ENCODE measurements at places on chromosomes 6 and 20.

GRCh38 chr20:7990385-7990784 is 29.2 kb downstream of the TMX4 start:
- no peak for DNase-seq

- DNase-seq, result no peak
Observed at GRCh38 chr20:20143646-20144045, 91.3 kb downstream of the CFAP61 start.

- no peak for DNase-seq
Observed at GRCh38 chr20:14284443-14284842, 53.0 kb downstream of the FLRT3 start.

DNA sequence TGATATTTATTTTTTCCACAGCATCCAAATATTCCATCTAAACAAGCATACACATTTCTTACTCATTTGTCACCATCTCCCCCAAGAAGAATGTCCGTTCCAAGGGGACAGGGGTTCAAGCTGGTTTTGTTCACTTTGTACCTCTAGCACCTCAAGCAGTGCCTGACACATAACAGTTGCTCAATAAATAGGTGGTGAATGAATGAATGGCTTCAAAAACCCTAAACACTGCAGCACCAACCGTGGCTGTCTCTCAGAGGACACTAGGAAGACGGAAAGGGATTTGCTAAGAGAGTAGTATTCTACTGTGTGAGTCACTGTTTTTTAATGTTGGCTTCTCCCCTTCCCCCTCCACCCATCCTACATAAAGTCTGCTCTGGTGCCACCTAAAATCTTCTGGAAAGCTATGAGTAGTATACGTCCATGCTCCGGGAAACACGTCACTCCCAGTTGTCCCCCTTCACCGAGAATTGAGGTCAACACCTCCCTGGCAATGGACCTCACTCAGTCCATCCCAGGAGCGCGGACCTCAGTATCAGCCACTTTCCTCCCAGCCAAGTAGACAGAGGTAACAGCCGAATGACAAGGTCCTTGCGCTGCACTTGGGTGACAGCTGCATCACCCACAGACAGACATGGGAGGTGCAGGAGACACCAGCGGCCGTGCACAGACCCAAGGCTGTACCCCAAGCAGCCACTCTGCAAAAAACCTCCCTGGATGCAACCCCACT is 107.4 kb downstream of the PREX1 start:
- DNase-seq, result no peak

GRCh38 chr6:69647726-69648125 is 149.1 kb downstream of the LMBRD1 start:
- DNase-seq, result no peak

DNA sequence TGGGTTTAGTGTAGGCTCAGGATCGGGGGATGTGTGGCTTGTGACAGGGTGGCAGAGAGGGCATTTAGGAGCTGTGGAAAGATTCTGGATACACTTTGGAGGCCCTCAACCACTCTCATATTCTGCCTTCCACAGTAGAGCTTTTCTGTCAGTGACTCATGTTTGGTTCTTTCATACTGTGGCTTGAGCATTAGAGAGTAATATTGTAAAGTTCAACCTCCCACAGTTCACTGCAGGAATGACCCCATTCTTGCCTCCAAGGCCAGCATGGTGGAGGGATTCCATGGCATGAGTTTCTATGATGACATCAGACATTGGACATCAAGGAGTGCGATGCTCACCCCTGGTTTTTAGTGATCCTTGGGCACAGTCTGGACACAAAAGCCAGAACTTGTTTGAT is 50.9 kb downstream of the DTD1 start:
- no peak for DNase-seq

DNA sequence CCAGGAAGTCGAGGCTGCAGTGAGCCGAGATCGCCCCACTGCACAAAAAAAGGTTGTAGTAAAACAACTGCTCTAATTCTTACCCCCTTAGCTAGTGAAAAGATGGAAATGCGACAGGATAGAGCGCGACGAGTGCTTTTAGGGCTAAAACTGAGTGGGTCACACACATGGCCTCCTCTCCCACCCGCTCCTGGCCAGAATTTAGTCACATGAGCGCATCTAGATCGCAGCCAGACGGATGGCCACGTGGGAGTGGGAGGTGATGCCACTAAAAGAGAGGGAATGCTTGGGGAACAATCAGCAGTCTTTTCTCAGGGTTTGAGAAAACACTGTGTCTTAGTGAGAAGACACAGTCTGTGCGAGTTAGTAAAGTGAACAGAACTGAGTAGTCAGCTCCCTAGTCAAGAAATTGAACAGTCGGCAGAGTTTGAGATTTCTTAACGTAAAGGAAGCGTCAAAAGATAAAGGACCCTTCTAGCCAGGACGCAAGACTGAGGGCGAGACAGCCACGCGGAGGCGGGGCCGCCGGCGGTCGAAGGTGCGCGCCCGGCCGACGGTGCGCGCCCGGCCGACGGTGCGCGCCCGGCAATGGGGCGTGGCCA is 664 bp upstream of the ACTR5 start:
- no peak for DNase-seq

- DNase-seq, result no peak
Observed at GRCh38 chr6:122438975-122439374, 32.6 kb downstream of the SERINC1 start.

- no peak for DNase-seq
Observed at GRCh38 chr6:6328451-6328850, 8.0 kb upstream of the F13A1 start.

DNA sequence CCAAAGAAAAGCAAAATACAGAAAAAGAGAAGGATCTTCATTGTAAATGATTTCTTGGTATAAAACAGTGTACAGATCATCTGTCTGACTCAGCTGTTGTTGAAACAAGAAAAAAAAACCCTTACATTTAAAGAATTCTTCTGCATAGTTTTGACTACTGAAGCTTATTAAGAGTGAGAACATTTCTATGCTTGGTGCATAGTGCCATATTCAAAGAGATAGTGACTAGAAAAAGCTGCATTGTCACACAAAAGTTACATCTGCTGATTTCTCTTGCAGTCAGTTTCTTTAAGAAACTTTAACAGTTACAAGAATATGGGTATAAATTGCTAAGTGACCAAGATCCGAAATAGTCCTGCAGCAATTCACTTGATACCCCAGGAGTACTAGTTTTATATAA is at the start of gene DEFB112:
Gene DEFB112, minus strand, starts transcription at position 101 of the 400 bp plus-strand sequence. Its CDS starts 60 bp downstream, at position 41.
- DNase-seq, result no peak

DNA sequence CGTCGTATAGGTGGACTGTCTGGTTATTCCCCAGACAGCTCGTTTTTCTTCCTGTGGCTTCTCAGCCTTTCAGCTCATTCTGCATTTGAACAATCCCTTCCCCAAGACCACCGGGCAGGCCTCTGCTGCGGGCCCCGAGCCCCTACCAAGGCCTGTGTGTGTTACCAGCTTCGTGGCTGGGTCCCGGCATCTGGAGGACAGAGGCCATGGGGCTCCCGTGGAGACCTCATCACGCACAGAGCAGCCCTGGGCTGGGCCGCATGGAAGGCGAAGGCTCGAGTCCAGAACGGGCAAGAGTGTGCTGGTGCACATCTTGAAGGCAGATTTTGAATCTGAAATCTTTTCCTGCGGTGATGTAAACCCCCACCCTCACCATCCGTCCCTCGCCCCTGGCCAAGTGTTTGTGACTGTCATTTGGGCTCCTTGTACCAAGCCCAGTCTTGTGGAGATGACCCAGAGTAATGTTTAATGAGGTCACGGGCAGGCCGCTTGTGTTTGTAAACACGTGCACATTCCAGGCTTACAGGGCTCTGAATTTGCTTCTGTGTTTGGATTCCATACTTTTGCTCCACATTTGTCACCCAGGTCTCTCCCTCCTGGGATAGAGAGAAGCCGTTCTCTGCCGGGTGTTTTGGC is 119.6 kb downstream of the CDH4 start:
- no peak for DNase-seq

GRCh38 chr6:30104661-30105060 is 8.2 kb downstream of the TRIM31 start:
- DNase-seq, result no peak

DNA sequence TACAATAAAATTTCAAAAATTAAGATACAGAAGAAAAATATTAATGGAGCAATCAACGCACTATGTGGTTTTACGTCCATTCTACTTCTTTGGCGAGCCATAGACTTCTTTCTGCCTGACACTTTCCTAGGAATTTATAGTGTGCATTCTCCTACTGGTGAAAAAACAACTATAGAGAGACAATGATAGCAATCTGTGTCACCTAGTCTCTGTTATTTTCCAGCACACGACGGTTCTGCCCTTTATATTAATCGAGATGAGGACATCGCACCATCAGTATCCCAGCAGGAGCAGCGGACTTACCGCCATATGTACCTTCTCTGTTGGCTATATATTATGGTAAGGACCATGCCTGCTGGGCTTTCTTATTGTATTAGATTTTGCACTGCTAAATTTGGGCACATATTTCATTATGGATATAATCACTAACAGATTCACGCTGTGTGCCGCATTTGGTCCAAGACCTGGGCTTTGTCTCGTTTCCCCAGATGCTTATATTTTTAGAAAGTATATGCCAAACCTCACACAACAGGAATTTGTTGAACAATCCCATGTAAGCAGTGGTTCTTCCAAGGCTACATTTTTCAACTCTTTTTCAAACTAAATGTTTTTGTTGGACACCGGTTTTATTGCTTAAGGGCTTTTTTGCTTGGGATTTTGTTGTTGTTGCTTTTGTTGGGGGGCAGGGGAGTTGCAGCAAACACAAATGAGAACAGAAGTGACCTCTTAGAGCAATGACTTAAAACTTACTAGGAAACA is 166.4 kb downstream of the ADAT2 start:
- DNase-seq, result no peak

- no peak for DNase-seq
Observed at GRCh38 chr20:52748285-52748932, 223.7 kb upstream of the TSHZ2 start.

GRCh38 chr6:93423542-93423941 is 4.2 kb upstream of the EPHA7 start:
- DNase-seq, result no peak

DNA sequence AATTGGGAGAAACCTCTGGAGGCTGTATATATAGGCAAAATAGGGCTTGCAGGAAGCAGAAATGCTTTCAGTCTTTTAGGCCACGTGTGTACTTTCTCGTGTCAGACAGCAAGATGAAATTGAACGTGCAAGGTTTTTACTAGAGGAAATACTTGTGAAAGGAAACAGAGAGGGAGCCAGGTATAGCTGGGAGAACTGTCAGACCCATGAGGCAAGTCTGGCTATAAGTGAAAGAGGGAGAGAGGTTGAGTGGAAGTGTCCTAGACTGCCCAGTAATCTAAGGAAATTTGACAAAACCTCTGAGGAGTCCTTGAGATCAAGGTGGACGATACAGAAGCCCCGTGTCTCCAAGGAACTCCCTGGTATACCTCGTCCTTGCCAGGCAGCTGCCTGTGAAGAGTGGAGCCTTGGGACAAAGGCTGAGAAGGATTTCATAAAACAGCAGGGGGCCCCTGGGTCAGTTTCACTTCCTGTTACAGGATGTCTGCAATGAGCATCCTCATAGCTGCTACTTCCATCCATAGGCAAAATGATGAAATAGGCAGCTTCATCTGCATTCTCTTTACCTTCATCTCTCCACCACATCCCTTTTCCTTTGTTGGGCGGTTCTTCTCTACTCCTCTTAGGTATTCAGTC is 114.4 kb upstream of the MAP3K7 start:
- no peak for DNase-seq

GRCh38 chr6:14882394-14883026 is 363.4 kb upstream of the JARID2 start:
- no peak for DNase-seq

DNA sequence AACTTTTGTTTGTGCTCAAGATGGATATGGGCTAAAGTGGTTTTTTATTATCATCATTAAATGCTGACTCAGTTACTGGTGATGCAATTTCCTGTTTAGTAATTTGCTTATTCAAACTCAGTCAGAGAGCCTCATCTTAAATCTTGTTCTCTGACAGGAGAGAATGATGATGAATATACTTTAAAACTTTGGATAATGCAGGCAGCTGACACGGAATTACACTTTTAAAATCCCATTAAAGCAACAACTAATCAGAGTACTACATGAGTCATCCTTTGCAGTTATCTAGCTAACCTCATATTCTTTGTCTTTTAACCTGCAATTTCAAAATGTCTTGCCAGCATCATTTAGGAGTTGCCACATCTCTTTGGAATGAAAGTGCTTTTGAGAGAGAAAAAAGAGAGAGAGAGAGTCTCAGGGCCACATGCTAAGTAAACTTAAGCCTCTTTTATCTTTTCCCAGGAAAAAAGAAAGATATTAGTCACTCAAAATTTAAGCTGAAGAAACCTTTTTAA is 9.2 kb upstream of the C6orf141 start:
- no peak for DNase-seq

DNA sequence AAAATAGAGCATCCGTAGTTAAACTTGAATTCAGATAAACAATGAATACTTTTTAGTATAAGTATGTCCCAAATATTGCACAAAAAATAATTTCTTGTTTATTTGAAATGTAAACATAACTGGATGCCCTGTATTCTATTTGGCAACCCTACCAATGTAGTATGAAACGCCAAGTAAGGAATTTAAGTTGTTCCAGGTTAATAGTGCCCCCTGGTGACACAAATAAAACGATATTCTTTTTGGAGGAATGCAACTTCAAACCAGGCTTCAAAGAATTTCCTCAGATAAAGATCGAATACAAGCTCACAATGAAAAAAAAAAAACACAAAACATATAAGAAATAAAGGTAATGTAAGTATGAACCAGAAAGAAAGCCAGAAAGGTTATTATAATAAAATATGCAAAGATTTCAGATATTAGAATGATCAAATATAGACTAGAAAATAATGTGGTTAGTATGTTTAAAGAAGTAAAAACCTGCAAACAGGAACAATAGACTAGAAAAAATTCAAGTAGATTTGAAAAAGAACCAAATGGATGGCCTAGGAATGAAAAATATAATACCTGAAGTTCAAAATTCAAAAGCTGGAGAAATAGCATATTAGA is 18.4 kb upstream of the AKAP7 start:
- DNase-seq, result no peak

DNA sequence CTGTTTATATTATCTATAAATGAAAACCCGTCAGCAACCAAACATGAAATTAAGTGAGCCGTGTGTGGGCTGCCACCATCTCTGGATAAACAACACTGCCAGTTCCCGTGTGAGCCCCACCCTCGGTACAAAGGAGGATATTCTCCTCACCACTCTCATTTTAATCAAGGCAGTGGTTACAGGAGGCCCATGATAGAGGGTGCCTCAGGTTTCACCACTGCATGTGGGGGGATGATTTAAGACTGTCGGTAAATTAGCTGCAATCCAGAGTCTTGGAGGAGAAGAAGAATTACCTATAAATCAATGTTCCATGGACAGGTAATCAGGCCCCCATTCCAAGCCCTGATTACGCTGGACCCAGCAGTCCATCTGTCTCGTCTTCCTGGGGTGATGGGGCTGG is 361.6 kb upstream of the SULF2 start:
- DNase-seq, result no peak

- DNase-seq, result no peak
Observed at GRCh38 chr6:14017626-14018475, 93.1 kb downstream of the RNF182 start.

DNA sequence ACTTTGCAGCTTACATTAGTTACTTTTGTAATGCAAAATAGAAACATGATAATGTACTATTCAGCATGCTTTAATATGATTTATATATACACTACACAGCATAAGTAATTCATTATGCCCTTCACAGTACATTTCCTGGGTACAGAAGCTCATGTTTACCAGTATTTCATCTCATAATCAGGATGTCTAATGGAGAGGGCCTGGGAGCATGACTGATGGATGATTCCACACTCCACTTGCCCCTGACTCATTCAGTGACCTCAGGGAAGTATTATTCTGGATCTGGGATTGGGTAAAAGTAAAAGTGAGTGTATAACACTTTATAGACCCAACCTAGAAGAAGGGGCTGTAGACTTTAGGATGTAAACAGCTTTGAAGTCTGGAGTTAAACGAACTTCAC is 31.4 kb upstream of the BACH2 start:
- DNase-seq, result no peak

Measured in stimulated activated CD4-positive, alpha-beta T cell treated with anti-CD3 and anti-CD28 coated beads, Interleukin-4, amount 100 ng/mL, for 24 hours (primary cell).